DMS153 (cell line): ENCODE measurements at places on chromosomes 5 and 9.

- no peak for DNase-seq
Observed at GRCh38 chr5:114317751-114318150, 44.1 kb upstream of the KCNN2 start.

DNA sequence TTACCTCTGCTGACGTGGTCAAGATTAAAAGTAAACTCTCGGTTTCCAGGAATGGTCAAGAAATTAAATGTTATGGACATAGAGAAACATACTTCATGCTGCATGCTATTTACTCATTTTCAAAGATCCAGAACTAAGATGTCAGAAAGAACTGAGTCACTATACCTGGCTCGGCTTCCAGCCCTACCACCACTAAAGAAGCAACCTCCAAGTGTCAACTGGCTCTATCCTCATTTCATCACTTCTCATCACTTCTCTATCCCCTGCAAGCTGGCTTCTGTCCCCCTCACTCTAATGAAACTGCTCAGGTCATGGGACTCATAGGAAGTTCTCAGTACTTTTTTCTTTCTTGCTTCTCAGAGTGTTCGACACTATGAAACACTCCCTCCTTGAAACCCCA, 116.2 kb downstream of the CDK5RAP2 start:
- DNase-seq, result no peak

DNA sequence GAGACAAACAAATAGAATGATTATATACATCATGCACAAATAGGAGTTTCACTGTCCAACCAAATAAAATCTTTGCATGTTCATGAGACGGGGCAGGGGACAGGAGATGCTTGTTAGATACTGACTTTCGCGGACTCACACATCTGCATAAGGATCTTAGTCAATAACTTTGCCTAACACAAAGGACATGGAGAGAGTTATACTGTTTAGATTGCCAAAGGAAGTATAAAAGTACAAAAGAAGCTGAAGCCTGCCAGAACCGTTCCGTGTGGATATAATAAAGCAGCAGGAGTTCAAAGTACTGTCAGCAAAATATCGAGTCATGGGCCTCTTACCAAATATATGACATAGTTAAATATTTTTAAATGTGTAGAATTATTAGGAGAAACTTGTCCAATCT, 1148.4 kb downstream of the EFNA5 start:
- no peak for DNase-seq

GRCh38 chr5:76556511-76557221, 66.5 kb downstream of the F2RL2 start:
- no peak for DNase-seq

GRCh38 chr9:104970271-104970987, 42.5 kb upstream of the ABCA1 start:
- no peak for DNase-seq

DNA sequence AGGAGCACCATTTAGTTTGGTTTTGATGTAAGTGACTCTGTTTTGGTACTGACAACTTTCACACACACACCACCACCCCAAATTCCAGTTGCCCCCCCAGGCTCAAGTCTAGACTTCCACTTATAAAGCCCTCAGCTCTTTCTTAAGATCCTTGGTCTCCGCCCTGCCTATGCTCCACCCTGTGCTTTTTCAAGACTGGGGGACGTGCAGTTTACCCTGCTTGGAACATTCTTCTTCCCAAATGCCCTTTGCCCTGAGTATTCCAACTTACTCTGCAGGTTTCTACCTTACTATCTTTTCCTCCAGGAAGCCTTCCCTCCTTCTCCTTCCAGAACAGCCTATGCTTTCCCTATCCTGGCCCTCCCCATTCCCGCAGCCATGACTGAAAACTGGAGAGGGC, 1.5 kb upstream of the TRIM14 start:
- no peak for DNase-seq

DNA sequence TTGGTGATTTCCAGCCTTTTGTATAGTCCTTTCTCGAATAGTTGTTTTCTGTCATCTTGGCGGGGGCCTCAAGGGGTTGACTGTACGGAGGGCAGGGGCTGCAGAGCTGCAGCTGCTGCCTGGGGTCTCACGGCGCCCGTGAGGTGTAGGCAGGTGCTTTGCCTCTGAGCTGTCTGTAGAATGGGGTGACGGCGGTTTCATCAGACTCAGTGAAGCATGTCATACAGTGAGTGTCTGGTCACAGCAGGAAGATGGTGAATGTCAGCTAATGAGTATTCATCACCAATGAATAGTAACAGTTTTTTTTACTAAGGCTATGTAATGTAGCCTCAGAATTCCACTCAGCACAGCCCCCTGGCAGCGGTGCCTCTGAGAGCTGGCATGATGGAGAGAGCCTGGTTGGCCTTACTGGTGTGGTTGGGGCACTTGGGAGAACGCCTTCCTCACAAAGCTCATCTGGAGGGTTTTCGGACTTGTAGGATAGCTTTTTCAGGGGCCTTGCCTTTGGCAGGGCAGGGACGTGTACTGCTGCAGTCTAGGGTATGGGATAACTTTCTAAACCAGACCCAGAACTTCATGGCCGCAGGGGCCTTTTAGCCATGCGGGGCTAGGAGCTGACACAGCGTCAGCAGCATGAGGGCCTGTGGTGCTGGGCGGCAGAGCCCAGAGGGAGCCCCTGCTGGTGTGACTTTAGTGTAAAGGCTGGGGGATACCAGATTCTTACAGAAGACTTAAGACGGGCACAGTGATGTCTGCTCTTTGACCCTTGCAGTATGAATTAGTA, 15.0 kb downstream of the TENT4A start:
- no peak for DNase-seq

DNA sequence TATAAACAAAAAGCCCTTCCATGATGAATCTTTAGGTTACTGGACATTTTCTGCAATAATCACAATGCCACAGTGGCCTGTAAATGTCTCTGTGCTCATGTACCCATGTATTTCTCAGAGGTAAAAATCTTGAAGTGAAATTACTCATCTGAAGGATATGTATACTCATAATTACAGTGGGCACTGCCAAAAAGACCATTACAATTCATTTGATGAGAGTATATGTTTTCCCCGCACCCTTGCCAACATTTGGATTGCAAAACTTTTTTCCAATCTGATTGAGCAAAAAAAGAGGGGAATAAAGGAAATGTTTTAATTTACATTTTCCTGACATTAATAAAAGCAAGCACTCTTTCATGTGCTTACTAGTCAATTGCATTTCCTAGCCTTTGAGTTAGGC, 110.5 kb downstream of the EPB41L4A start:
- DNase-seq, result no peak

DNA sequence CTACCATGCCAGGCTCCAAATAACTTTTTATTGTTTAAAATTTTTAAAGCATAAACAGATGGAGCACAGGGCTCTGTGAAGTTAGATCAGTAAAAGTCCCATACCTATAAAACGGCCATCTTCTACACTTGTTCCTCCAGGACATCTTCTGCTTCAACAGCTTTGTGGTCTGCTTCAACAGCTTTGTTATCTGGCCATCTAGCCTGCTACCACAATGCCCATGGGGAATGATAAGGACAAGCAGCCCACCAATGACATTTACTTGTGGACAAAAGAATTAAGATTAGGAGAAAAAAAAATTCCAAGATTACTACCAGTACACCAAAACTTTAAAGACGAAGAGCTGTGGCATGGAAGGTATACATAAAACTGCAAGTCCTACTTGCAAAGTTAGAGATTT, 2.2 kb upstream of the VPS13A start:
- no peak for DNase-seq

DNA sequence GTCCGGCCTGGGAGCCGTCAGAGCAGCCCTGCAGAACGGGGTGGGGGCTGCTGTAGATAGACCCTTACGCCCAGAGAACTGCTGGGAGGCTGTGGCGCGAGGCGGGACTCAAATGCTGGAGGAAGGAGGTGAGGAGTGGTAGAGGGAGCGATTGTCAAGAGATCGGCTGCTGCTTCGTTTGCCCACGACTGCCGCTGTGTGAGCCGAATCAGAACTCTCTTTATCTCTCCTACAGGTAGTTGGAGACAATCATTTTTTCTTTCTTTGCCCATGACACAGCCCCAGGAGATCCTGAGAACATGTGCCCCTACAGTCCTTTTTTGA, 456 bp downstream of the ZNF79 start:
- no peak for DNase-seq

- no peak for DNase-seq
Observed at GRCh38 chr9:20940447-20941173, 90.8 kb downstream of the HACD4 start.
